ENCODE measurements at places on chromosomes 7 and 10. TPM values are rescaled to one million over a fixed set of nuclear protein-coding genes. Genes with fewer than 3 reads are reported as not detected.

Gene HOXA1
- total RNA-seq = 0.09 TPM

Gene LLCFC1
- not detected for total RNA-seq

Gene TEX36
- total RNA-seq = not detected

Gene SFRP4
- total RNA-seq = not detected

Gene ING3
- 24.3 TPM for total RNA-seq

Gene TAS2R5
- total RNA-seq = 1.0 TPM

Gene TSC22D4
- 121 TPM for total RNA-seq

Gene LIPF
- total RNA-seq = not detected

Gene CLCN1
- total RNA-seq = not detected

Gene OR13A1
- not detected for total RNA-seq

Gene NUTM2E
- total RNA-seq = 0.19 TPM

Gene CREB5
- total RNA-seq = not detected

Data from activated CD4-positive, alpha-beta T cell treated with anti-CD3 and anti-CD28 coated beads, Interleukin-2, amount 10 ng/mL, durations not matched to agents 24 days and 14 days (primary cell).